ENCODE measurements at places on chromosomes 16 and 17.

GRCh38 chr17:5330981-5331380 is 48.9 kb downstream of the RABEP1 start:
- DNase-seq: no peak

GRCh38 chr17:30605027-30605426 is 127.8 kb downstream of the GOSR1 start:
- no peak for DNase-seq

DNA sequence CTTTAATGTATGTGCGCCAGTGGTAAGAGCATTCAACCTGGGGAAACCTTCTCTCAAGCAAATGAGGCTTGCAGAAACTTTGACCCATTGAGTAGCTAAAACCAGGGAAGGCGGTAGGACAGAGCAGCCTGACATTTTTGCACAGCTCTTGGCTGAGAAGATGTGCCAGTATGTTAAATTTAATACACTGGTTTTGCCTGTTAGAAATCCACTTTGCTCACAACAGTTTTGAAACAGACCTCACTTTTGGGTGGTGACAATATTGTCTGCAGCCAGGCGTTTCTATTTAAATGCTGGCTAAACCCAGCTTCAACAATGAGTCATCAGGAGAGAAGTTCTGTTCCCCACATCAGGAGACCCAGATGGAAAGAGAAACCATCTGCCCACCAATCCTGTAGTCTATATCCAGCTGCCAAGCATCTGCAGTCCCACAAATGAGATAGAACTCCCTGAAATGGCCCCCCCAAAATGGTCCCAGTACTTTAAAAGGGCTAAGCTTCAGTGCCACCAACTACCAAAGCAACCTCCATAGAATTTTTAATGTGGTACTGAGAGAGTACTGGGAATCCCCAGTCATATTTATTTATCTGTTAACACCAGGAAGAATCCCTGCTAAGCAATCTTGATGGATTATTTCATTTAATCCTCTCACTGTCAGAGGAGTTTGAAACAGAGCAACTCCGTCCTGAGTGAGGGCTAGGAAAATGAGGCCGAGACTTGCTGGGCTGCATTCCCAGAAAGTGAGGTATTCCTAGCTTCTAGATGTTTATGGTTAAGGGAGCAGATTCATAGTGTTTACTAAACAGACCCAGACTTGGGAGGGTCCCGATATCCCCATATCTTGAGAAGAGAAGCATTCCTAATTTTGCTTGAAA is 29.0 kb upstream of the CLEC3A start:
- no peak for DNase-seq

- DNase-seq: no peak
These were observed 13.2 kb upstream of the NAGLU start for GRCh38 chr17:42522798-42523278.

GRCh38 chr16:30004811-30005242 is 6.0 kb downstream of the DOC2A start:
- DNase-seq: no peak

All from neuronal stem cell (in vitro differentiated cells).